ENCODE measurements at places on chromosomes 2 and 18. TPM values are rescaled to one million over a fixed set of nuclear protein-coding genes. Genes with fewer than 3 reads are reported as not detected.

AFF3 gene
- under 0.01 TPM for total RNA-seq

SLC9A2 gene
- total RNA-seq = not detected

IL37 gene
- total RNA-seq = not detected

SFT2D3 gene
- 4.8 TPM for total RNA-seq

KLHL41 gene
- total RNA-seq = 0.28 TPM

MSH2 gene
- total RNA-seq = 32.6 TPM

RNF181 gene
- total RNA-seq = 248 TPM

UGT1A7 gene
- not detected for total RNA-seq

LONRF2 gene
- total RNA-seq = not detected

RAD51AP2 gene
- total RNA-seq = not detected

MAP2 gene
- 24.9 TPM for total RNA-seq

GRCh38 chr2:227450926-227451654, 20.9 kb upstream of the AGFG1 start:
- no peak for DNase-seq

- DNase-seq = peak; percentile 30
These were observed 41.7 kb upstream of the SLC3A1 start for GRCh38 chr2:44233450-44234128.

DNA sequence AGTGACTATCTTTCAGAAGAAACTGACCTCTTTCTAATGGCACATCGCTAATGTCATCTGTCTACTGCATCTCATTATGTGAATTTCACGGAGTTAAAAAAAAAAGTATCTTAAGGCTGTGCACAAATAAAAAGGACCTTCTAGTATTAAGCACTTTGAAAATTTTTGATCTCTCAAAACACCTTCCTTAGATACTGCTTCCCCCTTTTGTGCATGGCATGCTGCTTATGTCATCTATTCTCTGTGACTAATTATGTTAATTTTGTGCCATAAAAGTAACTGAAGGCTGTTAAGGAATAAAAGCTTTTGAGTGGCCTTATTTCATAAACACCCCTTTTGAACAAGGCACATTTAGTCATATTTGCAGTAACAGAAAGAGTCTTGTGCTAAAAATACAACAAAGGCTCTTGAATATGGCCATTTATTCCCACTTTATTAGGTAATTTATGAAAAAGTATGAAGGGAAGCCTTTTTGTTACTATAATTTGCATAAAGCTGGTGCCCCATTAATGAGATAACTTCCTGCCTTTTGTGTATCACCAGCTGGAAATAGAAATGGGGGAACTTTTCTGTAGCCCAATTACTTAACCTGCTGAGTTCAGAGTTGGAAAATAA, 1412.0 kb upstream of the ZEB2 start:
- no peak for DNase-seq

- DNase-seq = no peak
These were observed 166.3 kb upstream of the TNP1 start for GRCh38 chr2:217026161-217026560.

- DNase-seq = no peak
These were observed 493.0 kb upstream of the ACVR2A start for GRCh38 chr2:147351784-147352183.

GRCh38 chr2:95328358-95329125, 31.4 kb downstream of the KCNIP3 start:
- DNase-seq = no peak

DNA sequence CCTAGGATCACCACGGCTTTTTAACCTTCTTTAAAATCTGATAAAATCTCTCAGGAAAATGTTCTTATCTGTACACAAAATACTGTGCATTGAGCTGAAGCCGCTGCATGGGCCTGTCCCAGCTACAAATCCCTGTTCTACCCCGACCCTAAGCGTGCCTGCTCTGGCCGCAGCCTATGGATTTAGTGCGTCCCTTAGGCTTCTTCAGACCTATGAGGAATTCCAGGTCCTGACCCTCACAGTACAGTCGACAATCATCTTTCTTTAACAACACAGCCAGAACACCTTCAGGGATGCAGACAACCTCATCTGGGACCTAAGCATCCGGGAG, 477 bp upstream of the WDCP start:
- DNase-seq = no peak

- DNase-seq = no peak
These were observed 276 bp downstream of the NFE2L2 start for GRCh38 chr2:177264209-177264692.

DNA sequence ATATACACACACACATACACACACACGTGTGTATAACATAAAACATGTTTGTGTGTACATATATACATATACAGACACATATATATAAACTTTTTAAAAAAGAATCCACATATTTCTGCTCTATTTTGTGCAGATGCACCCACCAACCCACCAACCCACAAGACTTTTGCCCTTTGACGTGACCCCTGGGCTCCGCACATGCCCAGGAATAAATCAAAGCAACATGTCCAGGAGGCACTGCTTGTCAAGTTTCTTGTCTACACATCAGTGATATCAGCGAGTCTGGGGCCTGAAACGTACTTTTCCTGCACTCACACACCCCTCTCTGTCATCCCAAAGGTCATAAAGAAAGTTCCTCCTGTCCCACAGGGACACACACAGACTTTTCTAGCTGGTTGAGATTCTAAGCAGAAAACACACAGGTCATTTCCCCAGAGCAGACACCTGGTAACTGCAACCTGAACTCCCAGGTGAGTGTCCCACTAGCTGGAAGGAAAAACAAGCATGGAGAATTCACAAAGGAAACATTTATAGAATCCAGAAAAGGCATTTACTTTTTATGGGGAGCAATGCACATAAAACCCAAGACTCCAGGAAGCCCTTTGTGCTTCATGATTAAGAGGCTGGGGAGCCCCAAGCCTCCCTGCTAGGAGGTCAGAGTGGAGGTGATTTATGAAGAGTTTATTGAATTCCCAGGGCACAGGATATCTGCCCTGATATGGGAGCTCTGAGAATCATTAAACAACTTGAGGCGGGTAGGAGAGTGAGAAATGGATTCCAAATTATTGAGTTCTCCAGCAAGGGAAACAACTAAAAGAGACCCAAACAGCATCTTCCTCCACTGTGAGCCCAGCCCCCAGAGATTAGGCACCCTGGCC, 211.6 kb downstream of the MGAT5 start:
- DNase-seq = no peak

DNA sequence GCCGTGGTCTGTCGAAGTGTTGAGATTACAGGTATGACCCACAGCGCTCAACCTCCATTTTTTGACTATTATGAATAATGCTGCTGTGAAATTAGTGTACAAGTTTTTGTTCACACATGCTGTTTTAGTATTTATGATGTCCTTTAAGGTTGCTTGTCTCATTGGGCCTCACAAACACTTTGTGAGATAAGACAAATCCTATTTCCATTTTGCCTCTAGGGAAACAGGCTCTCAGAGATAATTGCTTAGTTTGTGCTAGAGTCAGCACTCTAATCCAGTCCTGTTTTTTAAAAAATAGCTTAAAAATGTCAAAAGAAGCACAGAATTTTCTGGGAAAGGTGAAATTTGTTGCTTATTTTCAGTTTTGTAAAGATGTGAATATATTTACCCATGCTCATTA, 43.3 kb upstream of the CUL3 start:
- DNase-seq = no peak

DNA sequence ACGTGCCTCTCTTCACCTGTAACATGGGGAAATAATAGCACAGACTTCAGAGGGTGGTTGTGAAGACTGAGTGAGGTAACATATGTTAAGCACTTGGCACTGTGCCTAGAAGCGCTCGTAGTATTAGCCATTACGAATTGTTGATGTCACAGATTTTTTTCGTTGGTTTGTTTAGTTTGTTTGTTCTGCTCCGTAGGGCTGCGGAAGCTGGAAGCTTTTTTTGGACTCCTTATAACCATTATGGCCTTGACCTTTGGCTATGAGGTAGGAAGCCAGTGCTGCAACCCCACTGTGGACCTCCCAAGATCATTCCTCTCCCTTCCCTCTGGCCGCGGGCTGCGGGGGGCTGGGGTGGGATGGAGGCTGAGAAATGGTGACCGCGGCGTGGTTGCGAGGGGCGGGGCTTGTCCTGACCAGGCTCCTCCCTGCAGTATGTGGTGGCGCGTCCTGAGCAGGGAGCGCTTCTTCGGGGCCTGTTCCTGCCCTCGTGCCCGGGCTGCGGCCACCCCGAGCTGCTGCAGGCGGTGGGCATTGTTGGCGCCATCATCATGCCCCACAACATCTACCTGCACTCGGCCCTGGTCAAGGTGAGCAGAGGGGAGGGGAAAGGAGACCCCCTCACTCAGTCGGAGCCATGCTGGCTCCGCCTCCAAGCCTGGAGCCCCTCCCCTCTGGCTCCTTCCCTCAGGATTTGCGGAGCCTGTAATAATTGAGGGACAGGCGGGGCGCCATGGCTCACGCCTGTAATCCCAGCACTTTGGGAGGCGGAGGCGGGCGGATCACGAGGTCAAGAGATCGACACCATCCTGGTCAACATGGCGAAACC, 5.5 kb downstream of the SLC11A1 start:
- peak; percentile 48 for DNase-seq

GRCh38 chr2:189049709-189050164, 75.6 kb downstream of the COL3A1 start:
- no peak for DNase-seq

GRCh38 chr2:46829231-46829995, 86.2 kb downstream of the MCFD2 start:
- no peak for DNase-seq

GRCh38 chr2:217685255-217685605, 317.6 kb downstream of the TNS1 start:
- no peak for DNase-seq

DNA sequence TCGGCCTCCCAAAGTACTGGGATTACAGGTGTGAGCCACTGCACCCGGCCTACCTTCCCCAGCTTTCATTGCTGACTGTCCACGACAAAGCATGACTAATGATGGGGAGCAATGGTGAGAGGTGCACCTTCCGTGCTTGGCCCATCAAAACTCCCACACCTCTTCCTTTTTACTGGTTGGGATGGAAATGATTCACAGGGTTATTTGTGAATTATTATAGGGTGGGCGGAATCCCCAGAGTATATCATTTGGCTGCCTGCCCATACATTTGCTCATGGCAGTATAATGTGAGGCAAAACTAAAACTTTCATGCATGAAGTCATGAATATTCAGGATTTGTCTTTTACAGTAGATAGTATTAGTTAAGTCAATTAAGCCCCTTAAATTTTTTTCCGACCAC, 334.2 kb upstream of the NETO1 start:
- DNase-seq = no peak

DNA sequence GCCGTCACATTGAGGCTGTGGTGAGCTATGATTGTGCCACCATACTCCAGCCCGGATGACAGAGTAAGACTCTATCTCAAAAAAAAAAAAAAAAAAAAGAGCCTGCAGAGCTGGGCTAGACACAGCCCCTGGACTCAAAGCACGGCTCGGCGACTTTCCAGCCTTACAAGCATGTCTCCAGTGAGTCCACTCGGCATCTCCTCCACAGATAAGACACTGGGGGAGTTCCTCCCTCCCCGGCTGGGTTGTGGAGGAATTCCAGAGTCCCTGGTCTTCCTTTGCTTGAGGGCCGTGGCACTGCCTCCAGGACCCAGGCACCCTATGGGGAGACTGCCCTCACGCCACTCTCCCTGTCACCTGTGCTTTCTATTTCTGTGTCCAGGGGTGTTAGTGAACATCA, 30.9 kb upstream of the RPL31 start:
- DNase-seq = no peak

DNA sequence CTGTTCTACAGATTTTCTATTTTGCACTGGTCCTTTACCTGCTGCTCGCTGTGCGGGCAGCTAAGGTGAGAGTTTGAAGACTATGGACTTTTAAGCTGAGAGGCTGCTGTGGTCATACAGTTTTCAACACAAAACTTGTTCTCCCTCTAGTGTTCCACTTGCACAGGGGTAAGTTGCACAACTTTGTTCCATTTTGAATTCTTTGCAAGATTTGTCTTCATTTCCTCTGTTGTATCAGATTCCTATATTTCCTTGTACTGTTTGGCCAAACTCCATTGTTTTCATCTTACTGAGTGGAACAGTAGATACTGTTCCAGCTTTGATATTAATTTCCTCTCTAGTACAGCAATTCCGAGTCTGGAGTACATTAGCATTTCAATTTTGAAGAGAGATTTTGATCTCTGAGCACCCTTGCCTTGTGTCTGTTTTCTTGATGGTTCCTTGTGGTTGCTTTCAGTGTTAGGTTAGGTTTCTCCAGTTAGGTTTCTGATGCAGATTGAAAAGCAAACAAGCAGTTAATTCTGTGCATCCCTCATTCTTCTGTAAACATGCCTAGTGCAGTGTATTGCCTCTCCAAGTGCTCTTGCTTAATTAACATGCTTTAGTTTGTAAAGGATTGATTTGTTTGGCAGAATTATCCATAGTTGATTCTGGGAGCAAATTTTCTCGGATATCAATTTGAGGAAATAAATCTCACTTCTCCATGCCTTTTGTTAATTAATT, 188.8 kb downstream of the PTPRM start:
- peak; percentile 29 for DNase-seq

DNA sequence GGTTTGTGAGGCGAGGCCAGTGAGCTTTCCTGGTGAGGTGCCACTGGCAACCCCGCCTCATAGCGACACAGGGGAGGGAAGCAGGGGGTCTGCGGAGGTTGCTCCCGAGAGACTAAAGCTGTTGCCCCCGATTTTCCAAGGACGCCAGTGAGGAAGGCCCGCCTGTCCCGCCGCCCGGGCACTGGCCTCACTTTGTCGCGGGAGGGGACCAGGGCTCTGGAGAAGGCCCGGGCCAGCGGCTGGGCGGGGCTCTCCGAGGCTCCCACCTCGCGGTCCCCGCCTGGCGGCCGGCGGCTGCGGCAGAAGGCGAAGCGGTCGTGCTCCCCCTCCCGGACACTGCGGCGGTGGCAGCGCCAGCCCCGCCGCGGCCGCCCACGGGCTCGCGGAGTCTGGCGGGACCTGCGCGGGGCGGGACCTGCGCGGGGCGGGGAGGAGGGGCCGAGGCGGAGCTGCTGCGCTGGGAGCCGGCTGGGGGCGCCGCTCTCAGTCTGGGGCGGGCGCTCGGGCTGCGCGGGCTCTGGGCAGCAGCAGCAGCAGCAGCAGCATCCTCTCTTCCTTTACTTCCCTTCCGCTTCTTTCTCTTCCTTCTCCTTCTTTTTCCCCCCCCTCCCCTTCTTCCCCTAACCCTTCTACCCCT, at the start of gene MAP2:
MAP2 (plus strand) TSS at position 486 of the 637 bp plus-strand sequence. CDS start 229,124 bp downstream, outside the sequence.
- peak; percentile 39 for DNase-seq

GRCh38 chr18:8507915-8508705, 101.1 kb upstream of the RAB12 start:
- no peak for DNase-seq

GRCh38 chr2:145595296-145595695, 1075.4 kb upstream of the ZEB2 start:
- no peak for DNase-seq

GRCh38 chr18:45580127-45580526, 35.1 kb upstream of the SLC14A2 start:
- DNase-seq = no peak

GRCh38 chr18:23121133-23121532, 14.2 kb upstream of the CABLES1 start:
- no peak for DNase-seq

DNA sequence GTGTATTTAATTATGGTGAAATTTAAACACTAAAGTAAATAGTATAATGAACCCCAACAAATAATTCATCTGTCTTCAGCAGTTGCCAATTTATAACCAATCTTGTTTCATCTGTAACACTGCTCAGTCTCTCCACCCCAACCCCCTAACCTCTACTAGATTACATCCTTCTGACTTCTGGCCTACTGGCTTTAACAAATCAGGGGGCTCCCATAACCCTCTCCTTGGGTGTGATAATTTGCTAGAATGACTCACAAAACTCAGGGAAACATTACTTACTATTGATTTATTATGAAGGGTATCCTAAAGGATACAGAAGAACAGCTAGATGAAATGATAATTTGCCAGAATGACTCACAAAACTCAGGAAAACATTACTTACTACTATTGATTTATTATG, 50.7 kb downstream of the PIK3C3 start:
- no peak for DNase-seq

GRCh38 chr2:18384242-18384641, 176.2 kb downstream of the RDH14 start:
- no peak for DNase-seq
